Fibroblast of the aortic adventitia (primary cell): ENCODE measurements at places on chromosomes 12 and 14. TPM values are rescaled to one million over a fixed set of nuclear protein-coding genes. Genes with fewer than 3 reads are reported as not detected.
A peak's percentile ranks its signal among the peaks of the same experiment; 100 is the strongest.

- DNase-seq: no peak
These were observed 392.1 kb downstream of the RPS29 start for GRCh38 chr14:49194067-49194466.

- DNase-seq: no peak
These were observed 38.9 kb upstream of the PPP1R12A start for GRCh38 chr12:79973801-79974200.

- DNase-seq: peak; percentile 86
These were observed 16.6 kb downstream of the HIP1R start for GRCh38 chr12:122851820-122852219.

- DNase-seq: no peak
These were observed 6.7 kb upstream of the PTPRB start for GRCh38 chr12:70643939-70644338.

- no peak for DNase-seq
These were observed at the start of gene GRIP1 for GRCh38 chr12:66678338-66679275. GRIP1 (minus strand) TSS chr12:66679076; CDS start chr12:66678904, 172 bp downstream.

DNA sequence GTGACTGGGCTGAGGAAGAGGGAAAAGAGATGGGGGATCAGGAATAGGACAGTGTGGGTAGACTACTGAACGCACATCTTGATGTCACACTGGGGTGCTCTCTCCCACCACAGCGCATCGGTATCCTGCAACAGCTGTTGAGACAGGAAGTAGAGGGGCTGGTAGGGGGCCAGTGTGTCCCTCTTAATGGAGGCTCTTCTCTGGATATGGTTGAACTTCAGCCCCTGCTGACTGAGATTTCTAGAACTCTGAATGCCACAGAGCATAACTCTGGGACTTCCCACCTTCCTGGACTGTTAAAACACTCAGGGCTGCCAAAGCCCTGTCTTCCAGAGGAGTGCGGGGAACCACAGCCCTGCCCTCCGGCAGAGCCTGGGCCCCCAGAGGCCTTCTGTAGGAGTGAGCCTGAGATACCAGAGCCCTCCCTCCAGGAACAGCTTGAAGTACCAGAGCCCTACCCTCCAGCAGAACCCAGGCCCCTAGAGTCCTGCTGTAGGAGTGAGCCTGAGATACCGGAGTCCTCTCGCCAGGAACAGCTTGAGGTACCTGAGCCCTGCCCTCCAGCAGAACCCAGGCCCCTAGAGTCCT, 6.9 kb downstream of the C1QL4 start:
- no peak for DNase-seq

GRCh38 chr14:87097015-87097414, 896.0 kb downstream of the GALC start:
- no peak for DNase-seq

Gene KLRC3
- total RNA-seq: not detected in 2 replicates

- no peak for DNase-seq
These were observed 1.7 kb upstream of the HSPB8 start for GRCh38 chr12:119177056-119177325.
